ENCODE measurements at places on chromosomes 11 and 22.

GRCh38 chr11:39732001-39732400, 1727.5 kb downstream of the LRRC4C start:
- no peak for DNase-seq

GRCh38 chr22:48464246-48464645, 1363.4 kb downstream of the BRD1 start:
- DNase-seq, result no peak

GRCh38 chr11:108571001-108571400, 22.6 kb downstream of the EXPH5 start:
- DNase-seq, result no peak

DNA sequence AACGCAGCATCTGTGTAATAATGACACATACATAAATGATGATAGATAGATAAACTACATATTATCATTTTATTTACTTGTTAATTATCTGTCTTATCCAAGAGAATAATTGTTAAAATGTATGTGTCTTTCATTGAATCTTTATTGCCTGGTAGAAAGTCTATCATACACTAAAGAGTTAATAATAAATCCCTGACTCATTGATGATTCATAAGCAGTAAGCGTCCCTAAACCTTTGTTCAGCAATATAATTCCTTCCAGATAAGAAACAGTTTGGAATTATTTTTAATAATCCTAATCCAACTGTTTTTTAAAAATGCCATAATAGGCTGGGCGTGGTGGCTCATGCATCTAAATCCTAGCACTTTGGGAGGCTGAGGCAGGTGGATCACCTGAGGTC, 655.6 kb upstream of the CNTN5 start:
- no peak for DNase-seq

GRCh38 chr11:128894286-128894681, 3.1 kb downstream of the KCNJ5 start:
- DNase-seq, result no peak

GRCh38 chr11:117595440-117595839, 201.6 kb downstream of the DSCAML1 start:
- DNase-seq, result no peak
